ENCODE measurements at places on chromosomes 7 and 10.

DNA sequence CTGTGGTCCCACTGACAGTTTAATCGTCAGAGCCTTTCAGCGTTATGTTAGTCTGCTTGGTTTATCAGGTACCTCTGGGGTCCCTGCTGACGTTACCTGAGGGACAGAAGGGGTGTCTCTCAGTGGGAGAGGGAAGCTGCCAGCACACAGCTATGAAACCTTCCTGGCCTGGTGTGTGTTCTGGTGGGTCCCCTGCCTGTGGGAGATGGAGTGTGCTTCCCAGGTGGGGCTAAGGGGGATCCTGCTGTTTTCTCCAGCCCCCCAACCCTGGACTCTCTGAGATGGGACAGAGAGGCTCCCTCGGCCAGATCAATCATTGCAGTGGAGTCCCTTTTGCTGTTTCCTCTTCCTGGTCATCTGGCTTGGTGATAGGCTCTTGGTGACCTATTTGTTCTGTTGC lies 308.8 kb downstream of the TNS3 start:
- no peak for DNase-seq

- no peak for DNase-seq
These were observed 135.2 kb downstream of the RGS10 start for GRCh38 chr10:119407254-119407777.

DNA sequence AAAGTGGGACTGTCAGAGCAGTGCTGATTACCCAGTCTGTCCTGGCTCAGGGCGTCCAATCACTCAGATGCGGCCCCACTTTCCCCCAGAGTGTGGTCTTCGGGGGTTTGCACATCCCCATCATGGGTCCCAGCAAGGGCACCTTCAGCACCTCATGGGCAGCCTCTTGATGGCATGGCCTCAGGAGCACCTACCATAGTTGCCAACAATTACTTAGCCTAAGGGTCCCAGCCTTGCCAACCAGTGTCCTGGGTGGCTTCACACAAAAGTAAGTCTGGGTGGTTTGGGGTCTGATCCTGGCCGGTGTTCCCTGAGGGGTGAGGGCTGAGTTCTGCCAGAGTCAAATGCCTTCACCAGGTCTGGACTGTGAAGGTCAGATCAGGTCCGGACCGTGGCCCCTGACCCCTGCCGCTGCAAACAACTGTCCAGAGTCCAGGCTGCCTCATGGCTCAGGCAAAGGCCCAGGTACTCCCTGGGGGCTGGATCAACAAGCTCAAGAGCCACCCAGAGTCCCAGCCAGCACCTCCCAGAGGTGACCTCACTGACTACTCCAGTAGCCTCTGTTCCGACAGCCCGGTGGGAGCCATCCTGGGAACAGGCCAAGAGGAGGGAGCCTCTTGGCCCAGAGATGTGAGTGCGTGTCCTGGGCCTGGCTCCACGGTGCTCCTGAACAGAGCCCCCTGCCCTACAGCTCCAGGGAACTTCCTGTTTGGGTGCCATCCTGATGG lies 6.2 kb upstream of the MARVELD1 start:
- no peak for DNase-seq

- DNase-seq, result no peak
These were observed 24.3 kb upstream of the VDAC2 start for GRCh38 chr10:75186310-75186709.

- no peak for DNase-seq
These were observed 230.7 kb downstream of the SNX13 start for GRCh38 chr7:17709599-17709998.

- no peak for DNase-seq
These were observed 149.8 kb downstream of the CCSER2 start for GRCh38 chr10:84478151-84478550.

DNA sequence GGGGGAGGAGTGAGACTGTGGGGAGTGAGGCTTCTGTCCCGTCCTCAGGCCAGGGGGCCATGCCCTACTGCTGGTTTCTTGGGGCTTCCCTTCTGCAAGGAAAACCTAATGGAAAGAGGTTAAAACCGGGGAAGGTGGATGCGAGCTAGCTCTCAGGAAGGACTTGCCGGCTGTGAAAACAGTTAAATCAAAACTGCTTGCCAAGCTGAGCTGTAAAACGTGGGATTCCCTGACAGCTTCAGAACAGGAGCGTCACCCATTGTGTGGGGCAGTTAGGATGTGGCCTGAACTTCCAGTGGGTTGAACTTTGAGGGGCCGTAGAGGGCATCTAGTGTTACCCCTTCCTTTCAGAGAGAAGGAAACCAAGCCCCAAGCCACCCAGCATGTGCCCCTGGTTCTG lies 13.1 kb downstream of the TSPAN15 start:
- no peak for DNase-seq

Measured in DMS79 (cell line).